ENCODE measurements at places on chromosomes 5 and 9. TPM values are rescaled to one million over a fixed set of nuclear protein-coding genes. Genes with fewer than 3 reads are reported as not detected.

Gene FOXD4L3
- total RNA-seq = not detected

Gene ORM1
- not detected for total RNA-seq

Gene SCAI
- 3.5 TPM for total RNA-seq

Gene SHB
- 10.7 TPM for total RNA-seq

Gene SMU1
- total RNA-seq = 27.5 TPM

Gene ENHO
- total RNA-seq = 0.29 TPM

Gene BTNL3
- total RNA-seq = not detected

Gene FRRS1L
- not detected for total RNA-seq

Gene GTF3C4
- total RNA-seq = 11.5 TPM

Gene PDZD2
- under 0.01 TPM for total RNA-seq

Gene FGFR4
- 1.9 TPM for total RNA-seq

Gene NREP
- 193 TPM for total RNA-seq

Gene GRXCR2
- total RNA-seq = not detected

Gene GCNT4
- not detected for total RNA-seq

Gene FAM174A
- total RNA-seq = 5.9 TPM

Gene POU5F2
- total RNA-seq = 0.24 TPM

Gene TMEM171
- total RNA-seq = 11.9 TPM

Gene CD74
- total RNA-seq = 38.7 TPM

Gene MCCC2
- 51.3 TPM for total RNA-seq

Gene ENTPD2
- not detected for total RNA-seq

Gene PLCXD3
- total RNA-seq = 0.20 TPM

Gene GHR
- total RNA-seq = under 0.01 TPM

Gene CD14
- 0.96 TPM for total RNA-seq

Gene LCN15
- not detected for total RNA-seq

Gene PDCD1LG2
- 10.7 TPM for total RNA-seq
